ENCODE measurements at places on chromosomes 3 and 15.
A peak's percentile ranks its signal among the peaks of the same experiment; 100 is the strongest.

- DNase-seq: no peak
Observed at GRCh38 chr3:64916937-64917336, 229.1 kb upstream of the ADAMTS9 start.

GRCh38 chr3:133576169-133576568 lies 2.7 kb downstream of the CDV3 start:
- DNase-seq: no peak

DNA sequence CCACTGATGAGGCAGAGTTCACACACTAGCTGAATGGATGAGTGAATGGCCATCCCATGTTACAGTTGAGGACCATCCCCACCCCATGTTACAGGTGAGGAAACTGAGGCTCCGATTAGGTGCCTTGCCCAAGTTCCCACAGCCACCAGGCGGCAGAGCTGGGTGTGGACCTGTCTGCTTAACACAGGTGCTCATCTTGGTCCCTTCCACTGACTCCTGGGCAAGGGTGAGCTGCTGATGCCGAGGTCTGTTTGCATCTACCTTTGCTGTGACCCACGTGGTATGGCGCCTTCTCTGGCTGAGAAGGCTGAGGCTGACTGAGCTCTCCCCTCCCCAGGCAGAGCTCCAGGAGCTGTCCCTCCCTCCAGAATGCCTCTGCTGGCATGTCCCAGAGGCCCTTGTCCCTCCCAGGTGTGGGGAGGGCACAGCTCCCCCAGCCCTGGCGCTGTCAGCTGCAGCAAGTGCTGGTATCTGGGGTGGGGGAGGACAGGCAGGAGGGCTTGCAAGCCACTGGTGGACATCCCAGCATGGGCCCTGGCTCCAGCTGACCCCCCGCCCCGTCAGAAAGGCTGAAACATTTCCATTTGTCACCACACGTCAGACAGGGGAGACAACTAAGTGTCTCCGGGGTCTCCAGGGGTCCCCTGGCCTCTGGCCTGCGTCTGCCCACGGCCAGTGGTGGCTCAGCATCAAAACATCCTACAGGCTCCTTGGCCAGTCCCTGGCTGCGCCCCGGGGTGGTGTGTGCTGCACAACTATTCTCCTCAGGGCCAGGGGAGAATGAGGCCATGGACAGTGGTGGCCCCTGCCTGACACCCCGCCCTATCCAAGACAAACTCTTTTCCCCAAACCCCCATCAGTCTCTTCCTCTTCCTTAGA lies 105.4 kb downstream of the ADCY5 start:
- no peak for DNase-seq

- peak; percentile 85 for DNase-seq
Observed at GRCh38 chr3:158094235-158095110, 11.7 kb downstream of the SHOX2 start.

DNA sequence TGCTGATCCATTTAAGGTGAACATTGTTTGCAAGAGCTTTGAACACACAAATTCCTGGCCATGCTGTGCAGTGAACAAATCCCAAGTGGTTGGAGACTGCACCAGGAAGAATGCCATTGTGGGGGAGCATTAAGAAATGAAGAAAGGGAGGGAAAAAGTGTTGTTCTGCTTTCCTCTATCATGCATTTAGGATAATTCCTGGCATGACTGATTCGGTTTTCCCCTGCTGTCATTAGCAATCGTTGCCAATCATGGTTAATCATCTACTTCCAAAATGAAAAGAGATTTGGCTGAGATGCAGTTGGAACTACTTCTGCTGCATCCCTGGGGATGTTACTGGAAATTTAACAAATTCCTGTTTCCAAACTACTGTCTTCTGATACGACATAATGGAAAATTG lies 73.7 kb upstream of the ZPLD1 start:
- no peak for DNase-seq

DNA sequence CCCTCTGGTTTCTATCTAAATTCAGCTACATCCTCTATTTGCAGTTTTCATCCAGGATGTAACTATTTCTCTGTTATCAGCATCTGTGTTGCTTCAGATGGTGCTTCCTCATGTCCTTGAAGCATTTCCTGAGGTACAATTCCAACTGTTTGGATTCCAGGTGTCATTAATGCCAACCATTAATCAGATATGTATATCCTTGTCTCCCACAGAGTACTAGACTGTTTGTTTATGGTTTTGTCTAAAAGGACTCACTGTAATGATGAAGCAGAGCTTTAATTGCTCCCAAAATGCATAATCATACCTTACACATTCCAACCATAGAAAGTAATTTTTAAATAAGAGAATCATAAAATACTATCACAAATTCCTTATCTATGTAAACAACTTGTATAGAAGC lies 288.5 kb upstream of the MME start:
- DNase-seq: no peak

DNA sequence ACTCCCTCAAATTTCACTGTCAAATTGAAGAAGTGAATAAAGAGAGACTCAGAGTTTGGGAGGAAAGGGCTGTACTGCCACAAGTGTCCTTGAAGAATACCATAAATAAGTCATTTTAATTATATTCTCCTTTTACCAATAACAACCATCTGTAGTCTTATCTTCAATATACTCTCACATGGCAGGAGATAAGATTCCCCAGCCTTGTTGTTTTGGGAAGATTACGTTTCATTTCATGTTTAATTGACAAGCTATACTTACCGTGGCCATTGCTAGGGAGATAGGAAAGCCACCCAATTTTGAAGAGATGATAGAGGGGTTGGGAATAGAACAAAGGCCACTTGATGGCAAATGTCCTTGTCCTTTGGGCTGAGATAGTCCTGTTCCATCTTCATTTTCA lies 2.3 kb downstream of the MINDY4B start:
- no peak for DNase-seq

- no peak for DNase-seq
Observed at GRCh38 chr3:122937745-122938144, 89.8 kb downstream of the SEMA5B start.

Data from ecto neural progenitor cell (in vitro differentiated cells).